Mesothelial cell of epicardium (in vitro differentiated cells): ENCODE measurements at places on chromosomes 4 and X. TPM values are rescaled to one million over a fixed set of nuclear protein-coding genes. Genes with fewer than 3 reads are reported as not detected.

GRCh38 chr4:74158466-74159142 lies 686 bp downstream of the MTHFD2L start:
- no peak for DNase-seq

- DNase-seq = no peak
These were observed 25.1 kb upstream of the TEX13D start for GRCh38 chrX:124307253-124307907.

- DNase-seq = no peak
These were observed 8.1 kb downstream of the DNAJB14 start for GRCh38 chr4:99938243-99938753.

- DNase-seq = no peak
These were observed 7.8 kb downstream of the ARAF start for GRCh38 chrX:47568656-47569295.

GRCh38 chr4:888029-888428 lies 44.1 kb downstream of the GAK start:
- no peak for DNase-seq

Gene ZNF141
- 28.1 to 32.5 TPM (median 29.8 TPM) in 3 replicates for total RNA-seq

Gene DDIT4L
- 4.8 to 6.9 TPM (median 6.0 TPM) in 3 replicates for total RNA-seq

DNA sequence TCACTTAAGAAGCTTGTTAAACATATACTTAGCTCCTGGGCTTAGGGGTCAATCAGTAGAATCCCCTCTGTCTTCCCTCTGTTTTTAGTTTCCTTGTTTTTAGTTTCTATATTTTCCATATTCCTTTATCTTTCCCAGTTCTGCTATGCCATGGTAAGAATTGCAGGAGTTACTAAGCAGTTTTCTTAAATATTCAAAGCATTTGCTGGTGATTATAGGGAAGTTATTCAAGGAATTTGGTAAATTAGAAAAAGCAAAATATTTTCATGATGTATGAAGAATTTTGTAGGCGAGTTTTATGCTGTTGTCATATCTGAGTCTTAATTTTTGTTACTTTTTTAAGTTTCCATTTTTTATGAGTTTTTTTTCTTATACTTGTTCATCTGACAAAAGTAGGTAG lies 91.6 kb upstream of the NUDT6 start:
- DNase-seq = no peak

DNA sequence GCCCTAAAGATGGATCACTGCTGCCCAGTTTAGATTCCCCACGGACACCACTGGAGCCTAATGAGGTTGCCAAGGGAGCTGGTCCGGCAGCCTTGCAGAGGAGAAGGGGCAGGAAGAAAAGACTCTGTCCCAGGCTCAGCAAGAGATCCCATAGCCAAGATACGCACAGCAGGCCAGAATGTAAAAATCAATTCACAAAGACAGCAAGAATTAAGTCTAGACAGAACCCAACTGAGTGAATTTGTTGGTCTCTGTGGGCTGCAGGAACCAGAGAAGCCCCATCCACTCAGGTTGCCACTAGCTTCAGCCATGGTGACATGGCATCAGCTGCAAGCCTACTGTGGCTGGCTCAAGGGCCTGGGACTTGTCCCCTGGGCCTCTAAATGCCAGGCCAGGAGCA lies 22.9 kb downstream of the TSC22D3 start:
- no peak for DNase-seq

- no peak for DNase-seq
These were observed 112.5 kb downstream of the CFAP299 start for GRCh38 chr4:80448056-80448455.

DNA sequence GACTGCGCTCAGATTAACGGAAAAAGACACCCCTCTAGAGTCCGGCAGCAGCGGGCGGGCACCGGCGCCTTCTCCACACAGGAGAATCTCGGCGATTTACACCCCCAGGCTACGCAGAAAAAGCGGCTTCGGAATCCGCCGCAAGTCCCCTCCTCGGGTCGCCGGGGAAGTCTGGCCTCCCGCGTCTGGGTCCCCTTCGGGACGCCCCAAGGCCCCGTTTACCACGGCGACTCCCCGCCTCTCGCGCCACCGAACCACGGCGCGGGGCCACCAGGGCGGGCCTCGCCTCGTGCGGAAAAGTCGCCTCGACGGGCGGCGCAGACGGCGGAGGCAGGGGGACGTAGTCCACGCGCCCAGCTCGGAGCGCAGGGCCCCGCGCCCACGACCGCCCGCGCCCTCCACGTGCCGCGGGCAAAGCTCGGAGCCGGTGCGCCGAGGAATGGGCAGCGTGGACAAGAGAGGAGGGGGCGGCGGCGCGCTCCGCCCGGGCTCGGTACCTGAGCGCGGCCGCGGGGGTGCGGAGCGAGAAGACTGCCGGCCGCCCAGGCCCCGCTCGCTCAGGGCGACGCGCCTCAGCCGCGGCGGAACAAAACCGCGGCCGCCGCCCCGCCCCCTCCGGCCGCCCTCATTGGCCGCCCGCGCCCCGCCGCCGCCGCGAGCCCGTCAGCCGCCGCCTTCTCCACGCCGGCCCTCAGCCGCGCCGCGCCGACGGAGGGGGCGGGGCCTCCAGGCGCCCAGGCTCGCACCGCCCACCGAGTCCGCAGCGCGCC lies at the start of gene FAM53A:
Gene FAM53A, minus strand, starts transcription at position 578 of the 770 bp plus-strand sequence. CDS start 15,572 bp downstream, outside the sequence.
- peak; percentile 90 for DNase-seq
